NCI-H748 treated with DMSO at 0.1 percent for 48 hours (cell line): ENCODE measurements at places on chromosomes 12 and 14.

- no peak for DNase-seq
These were observed 13.7 kb downstream of the POMT2 start for GRCh38 chr14:77306851-77307496.

DNA sequence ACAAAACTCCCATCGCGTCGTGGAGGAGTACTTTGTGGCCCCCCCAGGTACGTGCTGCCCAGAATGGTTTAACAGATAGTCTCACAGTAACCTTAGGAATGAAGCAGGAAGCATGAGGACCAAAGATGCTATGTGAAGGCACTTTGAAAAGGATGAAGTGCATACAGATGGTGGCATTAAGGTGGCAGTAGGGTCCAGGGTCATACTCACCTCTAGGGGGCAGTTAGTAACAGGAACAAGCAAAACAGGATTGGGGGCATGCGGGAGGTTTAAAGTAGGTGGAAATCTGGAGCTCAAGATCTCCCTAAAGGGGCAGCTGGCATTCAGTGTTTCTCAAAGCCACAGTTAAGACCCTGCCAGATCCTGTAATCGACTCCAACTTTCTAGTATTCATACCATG, 10.9 kb downstream of the GATC start:
- no peak for DNase-seq

- DNase-seq: no peak
These were observed 21.0 kb upstream of the RIC8B start for GRCh38 chr12:106753526-106753925.

- no peak for DNase-seq
These were observed 27.3 kb downstream of the RERG start for GRCh38 chr12:15193946-15194345.

DNA sequence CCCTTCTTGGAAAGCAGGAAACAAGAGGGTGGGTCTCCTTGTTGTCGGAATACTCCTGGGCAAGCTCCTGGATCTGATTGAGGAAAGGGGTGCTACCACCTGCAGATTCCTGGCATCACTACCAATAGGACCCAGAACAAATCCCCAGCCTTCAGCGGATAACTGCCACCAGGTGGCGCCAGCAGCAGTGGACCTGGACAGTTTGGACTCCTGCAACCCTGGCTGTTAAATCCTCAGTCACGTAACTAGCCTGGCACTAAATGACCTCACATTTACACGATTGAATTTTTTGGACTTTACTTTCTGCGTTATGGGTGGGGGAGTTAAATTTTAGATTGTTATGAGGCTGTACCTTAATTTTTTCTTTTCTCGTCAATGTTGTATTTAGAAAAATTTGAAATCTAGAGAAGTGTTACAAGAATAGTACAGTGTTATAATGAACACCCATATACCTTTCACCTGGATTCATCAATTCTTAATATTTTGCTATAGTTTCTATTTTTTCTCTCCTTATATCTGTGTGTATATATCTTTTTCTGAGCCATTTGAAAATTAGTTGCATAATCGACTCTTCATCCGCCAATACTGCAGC, 95.6 kb downstream of the GAS2L3 start:
- peak; percentile 64 for DNase-seq

GRCh38 chr12:76685246-76685678, 78.7 kb upstream of the ZDHHC17 start:
- DNase-seq: no peak

GRCh38 chr14:104967386-104968152, 10.6 kb downstream of the AHNAK2 start:
- DNase-seq: no peak

GRCh38 chr14:51715742-51716141, 64.0 kb downstream of the FRMD6 start:
- no peak for DNase-seq

DNA sequence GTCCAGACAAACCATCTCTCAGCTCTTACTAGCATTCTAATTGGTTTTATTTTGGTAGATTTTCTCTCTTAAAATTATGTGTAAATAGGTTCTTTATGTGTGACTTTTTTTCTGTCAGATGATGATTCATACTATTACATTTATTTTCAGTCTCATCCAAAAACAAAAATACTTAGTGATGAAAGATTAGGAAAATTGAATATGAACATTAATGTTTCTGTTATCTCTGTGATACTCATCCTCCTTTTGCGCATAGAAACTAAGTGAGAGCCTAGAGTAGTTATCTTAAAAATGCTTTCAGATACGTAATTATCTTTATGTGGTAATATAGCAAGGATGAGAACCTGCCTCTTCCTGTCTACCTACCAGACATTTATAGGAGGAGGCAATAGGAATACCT, 84.1 kb upstream of the MON2 start:
- no peak for DNase-seq

DNA sequence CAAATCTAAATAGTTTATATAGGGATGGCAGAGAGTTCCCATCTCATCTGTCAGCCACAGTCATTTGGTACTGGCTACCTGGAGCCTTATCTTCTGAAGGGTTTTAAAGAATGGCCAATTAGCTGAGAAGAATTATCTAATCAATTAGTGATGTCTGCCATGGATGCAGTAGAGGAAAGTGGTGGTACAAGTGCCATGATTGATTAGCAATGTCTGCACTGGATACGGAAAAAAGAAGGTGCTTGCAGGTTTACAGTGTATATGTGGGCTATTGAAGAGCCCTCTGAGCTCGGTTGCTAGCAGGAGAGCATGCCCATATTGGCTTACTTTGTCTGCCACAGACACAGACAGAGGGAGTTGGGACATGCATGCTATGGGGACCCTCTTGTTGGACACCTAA, 7.9 kb upstream of the OAS2 start:
- DNase-seq: no peak

DNA sequence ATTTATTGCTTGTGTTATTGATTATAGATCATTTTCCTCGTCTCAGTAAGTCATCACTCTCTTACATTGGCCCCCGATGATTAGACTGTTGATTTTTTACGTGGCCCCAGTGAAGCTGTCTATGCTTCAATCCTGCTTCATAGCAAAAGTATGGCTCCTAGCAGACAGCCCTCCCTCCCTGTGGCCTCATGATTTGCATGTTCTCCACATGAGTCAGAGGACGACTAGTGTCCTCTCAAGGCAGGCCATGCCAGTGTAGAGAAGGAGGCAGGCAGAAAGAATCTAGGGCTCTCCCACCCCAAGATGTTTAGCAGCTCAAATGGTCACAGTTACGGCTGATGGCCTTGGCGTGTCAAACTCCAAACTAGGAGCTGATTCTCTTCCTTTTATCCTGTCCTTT, 59.6 kb downstream of the FIGNL2 start:
- DNase-seq: no peak

GRCh38 chr12:44053549-44054127, 217.8 kb downstream of the TMEM117 start:
- DNase-seq: no peak

- DNase-seq: no peak
These were observed 117.3 kb downstream of the ERC1 start for GRCh38 chr12:1108276-1108675.

- DNase-seq: peak; percentile 19
These were observed 16.7 kb downstream of the KMT2D start for GRCh38 chr12:49043856-49044258.

- no peak for DNase-seq
These were observed 375.3 kb downstream of the SEC23A start for GRCh38 chr14:38727731-38728130.
